Prostate gland (tissue), 2 donors: ENCODE measurements at places on chromosomes 2 and 18. TPM values are rescaled to one million over a fixed set of nuclear protein-coding genes. Genes with fewer than 3 reads are reported as not detected.
A peak's percentile ranks its signal among the peaks of the same experiment; 100 is the strongest.

KCNK3 gene
- total RNA-seq, result 11.1 TPM

TUBA3E gene
- 32.6 TPM for total RNA-seq

C1QL2 gene
- 1.4 TPM for total RNA-seq

IL36B gene
- total RNA-seq, result not detected

SLC9A4 gene
- not detected for total RNA-seq

MYO7B gene
- total RNA-seq, result not detected

GRCh38 chr18:67935638-67936037, 419.1 kb upstream of the DSEL start:
- DNase-seq, result no peak

DNA sequence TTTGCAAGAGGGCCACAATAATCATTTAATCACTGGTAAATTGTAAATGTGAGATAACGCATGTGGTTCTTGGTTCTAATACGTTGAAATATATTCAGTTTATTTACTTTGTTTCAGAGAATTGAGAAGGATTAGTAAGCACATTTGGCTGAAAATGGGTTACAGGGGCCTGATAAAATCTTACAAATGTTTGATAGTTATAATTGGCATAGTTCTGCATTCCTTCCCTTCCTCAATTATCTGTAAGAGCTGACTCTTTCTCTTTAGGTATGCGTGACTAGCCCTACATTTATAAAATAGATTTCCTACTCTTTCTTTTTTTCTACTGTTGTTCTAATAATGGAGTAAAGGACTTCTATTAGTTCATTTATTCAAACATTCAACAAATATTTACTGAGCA, 685.2 kb downstream of the NUP35 start:
- DNase-seq, result no peak

DNA sequence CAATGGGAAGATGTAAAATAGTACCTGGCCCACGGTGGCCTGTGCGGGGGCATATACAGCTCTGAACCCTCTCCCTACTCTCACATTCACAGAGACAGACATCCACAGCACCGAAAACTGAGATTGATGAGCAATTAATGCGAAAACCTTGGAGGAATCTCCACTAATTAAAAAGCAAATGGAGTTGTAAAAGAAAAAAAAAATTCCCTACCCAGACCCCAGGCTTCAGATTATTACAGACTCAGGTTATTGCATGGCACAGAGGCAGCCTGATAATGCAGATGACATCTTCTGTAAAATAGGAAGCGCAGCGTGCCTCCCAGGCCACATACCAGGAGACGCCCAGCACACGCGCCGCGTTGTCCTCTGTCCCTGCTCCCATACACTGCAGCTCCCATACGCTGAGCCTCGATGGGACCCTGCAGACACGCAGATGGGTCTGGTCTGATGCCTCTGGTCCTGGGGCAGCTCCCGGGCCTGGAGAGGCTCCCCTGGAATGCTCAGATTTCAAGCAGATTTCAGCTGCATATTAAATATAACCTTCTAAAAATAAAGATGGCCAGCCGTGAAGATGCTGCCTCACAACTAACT, 496.1 kb upstream of the MYT1L start:
- no peak for DNase-seq

DNA sequence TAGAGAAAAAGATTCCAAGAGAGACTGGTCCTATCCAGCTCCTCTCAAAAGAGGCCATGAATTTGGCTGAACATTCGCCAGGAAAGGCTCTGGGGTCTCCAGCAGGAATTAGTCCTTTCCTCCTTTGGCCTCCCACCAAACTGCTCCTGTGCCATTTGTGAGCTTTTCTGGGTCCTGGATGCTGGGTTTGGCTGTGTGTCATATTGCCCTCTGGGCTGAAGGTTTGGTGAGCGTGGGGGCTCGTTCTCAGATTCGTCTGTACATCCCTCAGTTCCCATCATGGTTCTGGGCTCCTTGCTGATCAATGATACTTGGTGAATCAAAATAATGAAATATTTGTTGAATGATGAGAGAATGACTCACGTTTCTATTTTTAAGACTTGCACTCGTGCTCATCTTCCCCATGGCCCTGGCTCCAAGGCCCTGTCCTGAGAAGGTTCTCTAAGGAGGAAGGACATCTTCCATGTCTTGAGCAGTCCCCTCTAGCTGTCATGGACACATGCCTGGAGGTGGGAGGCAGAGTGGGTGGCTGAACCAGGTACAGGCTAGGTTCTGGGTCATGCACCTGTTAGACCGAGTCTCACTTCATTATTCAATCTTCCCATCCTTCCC, 47.8 kb upstream of the RHOB start:
- DNase-seq, result no peak

GRCh38 chr2:43347746-43348145, 121.3 kb upstream of the ZFP36L2 start:
- no peak for DNase-seq

DNA sequence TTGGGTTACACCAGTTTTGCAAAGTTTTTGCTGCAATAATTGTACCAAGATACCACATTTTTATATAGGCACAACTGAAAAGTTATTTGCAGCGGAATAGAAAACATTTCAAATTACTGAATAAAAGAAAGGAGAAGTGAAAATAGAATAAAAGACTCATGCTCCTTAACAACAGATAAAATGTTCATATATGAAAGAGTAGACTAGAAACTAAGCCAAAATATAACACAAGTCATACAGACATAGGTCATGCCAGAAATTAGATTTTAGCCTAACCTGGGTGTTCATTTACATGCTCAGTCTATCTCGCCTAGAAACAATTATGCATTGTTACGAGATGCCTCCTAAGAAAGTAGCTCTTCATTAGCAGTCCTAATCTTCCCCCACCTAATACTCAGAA, 16.4 kb upstream of the MAP3K20 start:
- no peak for DNase-seq

- DNase-seq, result no peak
These were observed 90.8 kb downstream of the FAM124B start for GRCh38 chr2:224310943-224311625.

DNA sequence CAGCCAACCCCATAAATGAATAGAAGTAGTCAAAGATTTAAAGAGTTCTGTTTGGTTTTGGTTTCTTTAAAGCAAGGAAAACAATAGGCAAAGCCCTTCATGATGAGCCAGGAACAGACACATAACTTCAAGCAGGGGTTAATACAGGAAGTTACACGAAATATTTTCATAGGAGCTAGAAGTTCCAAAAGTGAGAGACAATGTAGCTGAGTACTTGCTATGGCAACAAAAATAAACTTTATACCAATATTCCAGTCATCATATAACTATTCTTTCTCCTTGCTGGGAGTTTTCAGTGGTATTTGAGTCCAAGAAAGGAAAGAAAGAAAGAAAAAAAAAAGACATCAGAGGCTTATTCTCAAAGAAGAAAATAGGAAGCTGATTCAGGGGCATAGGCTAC, 56.2 kb downstream of the COBLL1 start:
- no peak for DNase-seq

DNA sequence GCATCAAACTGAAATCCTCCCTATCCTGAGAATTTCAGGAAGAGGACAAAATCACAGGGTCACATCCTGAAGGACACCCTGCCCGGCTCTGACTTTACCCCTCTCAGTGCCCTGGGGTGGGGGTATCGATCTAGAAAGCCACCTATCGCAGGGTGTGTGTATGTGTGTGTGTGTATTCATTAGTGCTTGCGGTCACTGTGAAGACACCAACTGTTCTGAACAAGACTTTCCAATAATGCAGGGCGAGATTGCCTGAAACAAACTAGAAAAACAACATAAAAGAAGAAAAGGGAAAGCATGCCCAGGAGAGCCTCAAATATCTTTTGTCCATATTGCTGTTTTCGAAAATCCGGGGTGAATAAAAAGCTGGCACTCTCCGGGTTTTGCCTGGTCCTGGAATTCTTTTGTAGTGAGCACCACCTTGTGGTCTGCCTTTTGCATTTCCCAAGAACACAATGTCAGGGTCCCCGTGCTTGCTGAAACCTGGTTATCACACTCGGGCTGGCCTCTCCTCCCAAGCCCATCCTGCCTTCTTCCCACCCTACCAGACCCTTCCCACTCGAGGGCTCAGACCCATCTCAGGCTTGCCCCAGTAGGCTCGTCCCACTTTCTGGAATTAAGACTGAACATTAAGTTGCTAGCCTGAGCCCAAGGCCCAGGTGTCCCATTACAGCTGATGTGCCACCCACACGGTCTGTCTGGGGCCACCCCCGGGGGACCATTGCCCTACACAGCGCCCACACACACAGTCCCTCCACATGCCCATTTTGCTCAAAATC, 25.0 kb upstream of the COPS8 start:
- peak; percentile 46 for DNase-seq

DNA sequence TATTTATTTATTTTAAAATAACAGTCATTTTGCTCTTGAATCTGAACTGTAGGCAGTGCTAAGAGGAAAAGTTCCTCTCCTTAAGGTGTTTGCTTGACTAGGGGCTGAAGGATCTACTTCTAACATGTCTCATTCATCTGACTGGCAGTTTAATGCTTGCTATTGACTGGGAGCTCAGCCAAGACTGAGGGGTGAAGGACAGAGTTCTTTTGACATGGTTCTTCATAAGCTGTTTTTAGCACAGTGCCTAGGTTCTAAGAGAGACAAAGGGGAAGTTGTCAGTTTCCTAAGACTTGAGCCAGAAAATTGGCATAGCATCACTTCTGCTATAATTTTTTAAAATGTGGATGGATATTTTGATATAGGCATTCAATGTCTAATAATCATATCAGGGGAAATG, 73.0 kb downstream of the COMMD1 start:
- no peak for DNase-seq

DNA sequence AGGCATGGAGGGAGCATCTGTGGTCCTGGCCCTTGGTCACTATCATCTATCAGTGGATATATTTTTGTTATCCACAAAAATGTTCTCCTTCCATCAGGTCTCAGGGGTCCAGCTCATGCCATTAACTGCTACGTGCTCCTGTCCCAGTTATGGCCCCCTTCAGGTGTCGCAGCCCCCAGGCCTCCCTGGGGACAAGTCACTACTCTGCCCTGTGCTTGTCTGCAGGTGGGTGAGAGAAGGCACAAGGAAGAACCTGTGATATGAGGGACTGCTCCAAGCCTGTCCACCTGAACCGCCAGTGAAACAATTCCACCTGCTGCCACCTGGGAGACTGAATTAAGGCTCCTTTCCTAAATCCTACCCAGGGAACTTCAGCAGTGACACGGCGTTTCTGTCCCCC, 229.6 kb upstream of the ID2 start:
- DNase-seq, result no peak

DNA sequence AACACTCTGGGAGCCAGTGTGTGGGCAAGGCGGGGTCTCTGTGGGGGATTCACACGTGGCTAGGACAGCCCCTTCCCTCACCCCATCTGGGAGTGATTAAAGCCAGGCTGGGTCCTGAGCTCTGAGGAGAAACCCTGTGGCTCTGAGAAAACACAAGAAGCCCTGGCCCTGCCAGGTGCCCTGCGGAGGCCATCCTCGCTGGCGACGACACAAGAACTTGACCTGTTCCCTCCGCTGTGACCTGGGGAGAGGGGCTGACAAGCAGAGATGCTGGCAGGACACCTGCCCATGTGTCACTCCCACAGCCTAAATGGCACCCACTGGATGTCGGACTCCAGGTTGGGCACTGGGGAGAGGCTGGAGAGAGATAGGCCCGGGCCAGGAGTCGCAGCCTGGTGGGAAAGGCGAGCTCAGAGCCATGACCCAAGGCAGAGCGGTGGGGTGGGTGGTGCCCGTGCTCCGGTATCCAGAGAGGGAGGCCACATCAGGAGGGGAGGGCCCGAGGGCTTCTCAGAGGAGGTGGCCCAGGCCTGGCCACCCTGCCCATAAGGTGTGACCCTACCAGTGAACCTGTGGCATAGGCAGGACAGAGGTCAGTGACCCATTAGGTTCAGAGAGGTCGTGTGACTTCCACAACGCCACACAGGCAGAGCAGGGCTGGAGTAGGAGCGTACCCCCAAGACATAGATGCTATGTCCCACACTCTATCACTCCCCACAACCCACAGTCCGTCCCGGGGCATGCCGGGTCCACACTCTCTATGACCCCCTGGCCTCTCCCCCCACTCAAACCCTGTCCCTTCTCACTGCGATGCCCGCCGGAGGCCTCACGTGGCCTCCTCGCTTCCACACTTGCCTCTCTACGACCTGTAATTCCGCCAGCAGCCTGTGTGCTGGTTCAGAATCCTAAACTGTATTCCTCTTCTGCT, 59.4 kb upstream of the HPCAL1 start:
- no peak for DNase-seq

- DNase-seq, result no peak
These were observed 113.6 kb downstream of the MTCL1 start for GRCh38 chr18:8818982-8819381.

DNA sequence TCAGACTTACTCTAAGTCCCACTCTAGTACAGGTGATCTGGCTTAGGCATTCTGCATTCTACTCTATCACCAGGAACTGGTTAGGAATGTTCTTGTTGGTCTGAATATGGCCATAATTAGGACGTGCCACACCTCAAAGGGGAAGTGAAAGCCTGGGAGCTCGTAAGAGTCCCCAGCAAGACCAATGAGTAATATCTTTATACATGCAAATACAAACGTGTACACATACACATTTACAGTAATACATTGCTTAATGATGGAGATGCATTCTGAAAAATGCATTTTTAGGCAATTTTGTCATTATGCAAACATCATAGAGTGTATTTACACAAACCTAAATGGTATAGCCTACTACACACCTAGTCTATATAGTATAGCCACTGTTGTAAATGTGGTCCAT, 19.5 kb upstream of the ERCC3 start:
- no peak for DNase-seq

DNA sequence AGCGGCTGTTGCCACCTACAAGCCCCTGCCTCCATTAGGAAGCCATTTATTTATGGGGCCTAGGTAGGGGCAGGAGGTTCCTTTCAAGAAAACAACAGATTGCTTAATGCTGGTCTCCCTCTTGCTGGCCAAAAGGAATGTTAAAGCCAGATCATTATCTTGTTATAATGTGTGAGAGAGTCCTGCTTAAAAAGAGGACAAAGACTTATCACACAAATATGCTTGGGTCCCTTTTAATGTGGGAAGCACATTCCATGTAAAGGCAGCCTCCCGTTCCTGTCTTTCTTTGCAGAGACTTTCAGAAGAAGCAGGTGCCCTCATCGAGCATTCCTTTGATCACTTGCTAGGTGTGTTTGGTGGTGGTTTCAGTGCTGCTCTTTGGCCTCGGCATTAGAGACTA, 76.4 kb downstream of the AGAP1 start:
- no peak for DNase-seq

- DNase-seq, result no peak
These were observed 16.8 kb downstream of the GNLY start for GRCh38 chr2:85710687-85711577.

DNA sequence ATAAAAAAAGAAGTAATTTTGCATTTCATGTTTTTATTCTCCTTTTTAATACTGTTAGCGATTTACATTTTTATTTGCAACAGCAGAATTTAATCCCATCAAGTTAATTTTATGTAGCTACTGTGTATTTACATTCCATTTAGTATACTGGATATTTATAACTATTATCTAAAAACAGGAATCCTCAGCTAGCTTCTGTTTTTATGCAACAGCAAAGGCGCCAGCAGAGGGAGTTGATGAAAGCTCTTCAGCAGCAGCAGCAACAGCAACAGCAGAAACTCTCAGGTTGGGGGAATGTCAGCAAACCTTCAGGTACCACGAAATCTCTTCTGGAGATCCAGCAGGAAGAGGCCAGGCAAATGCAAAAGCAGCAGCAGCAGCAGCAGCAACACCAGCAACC, 26.2 kb upstream of the SNORC start:
- no peak for DNase-seq

- no peak for DNase-seq
These were observed 292.9 kb downstream of the STK39 start for GRCh38 chr2:167954495-167954894.

GRCh38 chr2:25372405-25373268, 30.9 kb upstream of the DNMT3A start:
- DNase-seq, result no peak
